ENCODE measurements at places on chromosomes 5 and 9.

DNA sequence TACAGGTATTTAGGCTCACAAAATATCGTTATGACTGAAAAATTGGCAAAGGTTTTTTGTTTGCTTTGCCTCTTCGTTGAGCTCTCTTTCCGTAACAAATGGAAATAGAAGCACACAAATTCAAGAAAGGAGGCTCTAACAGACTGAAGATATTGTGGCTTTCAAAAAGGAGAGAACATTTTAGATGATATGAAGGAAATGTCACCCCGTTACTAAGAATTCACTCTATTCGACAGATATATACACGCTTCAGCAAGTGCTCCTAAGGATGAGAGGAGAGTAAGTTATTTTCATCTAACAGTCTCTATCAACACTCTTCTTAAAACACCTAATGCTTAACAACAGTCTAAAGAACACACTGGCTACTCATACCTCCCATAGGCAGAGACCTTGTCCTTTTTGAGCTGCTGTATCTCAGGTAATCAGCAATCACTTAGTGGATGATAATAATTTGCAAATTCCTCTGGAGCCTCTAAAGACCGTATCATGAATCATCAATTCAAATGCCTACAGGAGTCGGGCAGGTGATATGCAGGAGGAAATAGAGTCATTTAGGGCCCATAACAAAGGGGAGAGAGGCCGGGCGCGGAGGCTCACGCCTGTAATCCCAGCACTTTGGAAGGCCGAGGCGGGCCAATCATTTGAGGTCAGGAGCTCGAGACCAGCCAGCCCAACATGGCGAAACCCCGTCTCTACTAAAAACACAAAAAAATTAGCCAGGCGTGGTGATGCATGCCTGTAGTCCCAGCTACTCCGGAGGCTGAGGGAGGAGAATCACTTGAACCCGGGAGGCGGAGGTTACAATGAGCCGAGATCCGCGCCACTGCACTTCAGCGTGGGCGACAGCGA, 1.4 kb upstream of the HSDL2 start:
- no peak for DNase-seq

- no peak for DNase-seq
Observed at GRCh38 chr9:2662496-2662895, 40.9 kb downstream of the VLDLR start.

- no peak for DNase-seq
Observed at GRCh38 chr5:118603278-118603677, 385.1 kb downstream of the DTWD2 start.

- no peak for DNase-seq
Observed at GRCh38 chr9:33170464-33171415, 3.6 kb upstream of the B4GALT1 start.

- DNase-seq: no peak
Observed at GRCh38 chr5:98968056-98968564, 39.3 kb upstream of the CHD1 start.

- no peak for DNase-seq
Observed at GRCh38 chr5:10617103-10617502, 53.2 kb downstream of the ANKRD33B start.

DNA sequence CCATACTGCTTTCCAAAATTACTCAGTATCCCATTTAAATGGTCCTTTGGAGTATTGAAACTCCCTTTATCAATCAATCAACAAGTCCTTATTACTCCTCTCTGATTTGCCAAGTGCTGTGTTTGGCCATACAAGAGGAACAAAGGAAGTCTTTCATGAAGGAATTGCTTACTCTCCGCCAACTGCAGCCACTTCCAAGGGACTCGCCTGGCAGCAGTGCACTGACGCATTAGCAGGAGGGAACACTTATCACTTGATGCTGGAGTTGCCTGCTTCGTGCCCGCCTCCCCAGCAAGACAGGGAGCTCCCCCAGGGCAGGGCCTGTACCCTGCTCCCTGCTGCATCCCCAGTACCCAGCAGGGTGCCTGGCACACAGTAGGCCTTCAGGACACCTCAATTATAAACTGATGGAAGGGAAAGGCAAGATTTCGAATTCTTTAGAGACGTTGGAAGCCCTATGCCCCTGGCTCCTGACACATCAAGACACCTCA, 97.9 kb downstream of the CRB2 start:
- no peak for DNase-seq

DNA sequence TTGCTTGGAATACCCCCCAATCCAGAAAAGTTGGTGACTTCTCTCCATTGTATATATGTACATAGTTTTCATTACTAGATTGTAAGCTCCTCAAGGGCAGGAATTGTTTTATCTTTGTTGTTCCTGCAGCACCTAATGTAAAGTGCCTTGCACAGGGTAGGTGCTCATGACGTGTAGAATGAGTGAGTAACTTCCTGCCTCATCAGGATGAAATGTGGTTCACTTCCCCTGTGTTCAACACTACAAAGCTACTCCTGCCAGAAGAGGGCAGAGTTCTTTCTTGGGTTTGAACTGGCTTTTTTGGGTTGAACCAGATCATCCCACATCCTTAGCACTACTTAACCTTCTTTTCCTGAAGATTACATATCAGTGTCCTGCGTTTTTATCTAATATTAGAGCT, 23.9 kb downstream of the GTF3C4 start:
- no peak for DNase-seq

DNA sequence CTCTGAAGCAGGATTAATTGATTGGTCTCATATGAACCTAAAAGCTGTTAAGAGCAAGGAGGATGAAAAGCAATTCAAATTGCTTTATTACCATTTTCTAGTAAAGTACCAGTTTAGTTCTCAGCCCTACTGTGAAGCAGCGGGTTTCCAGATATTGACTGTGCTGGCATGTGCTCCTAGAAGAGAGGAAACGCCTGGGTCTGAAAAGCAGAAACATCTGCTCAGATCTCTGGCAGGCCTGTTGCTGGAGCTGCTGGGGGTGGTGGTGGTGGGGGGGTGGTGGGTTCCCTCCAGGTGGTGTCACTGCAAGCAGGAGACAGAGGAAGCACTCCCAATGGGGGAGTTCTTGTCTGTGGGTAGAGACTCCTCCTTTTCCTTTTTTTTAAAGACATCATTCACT, 105.5 kb upstream of the ZNF462 start:
- no peak for DNase-seq

GRCh38 chr9:7394002-7394774, 405.4 kb downstream of the DMAC1 start:
- no peak for DNase-seq

- no peak for DNase-seq
Observed at GRCh38 chr9:130905125-130905901, 8.7 kb upstream of the QRFP start.

- no peak for DNase-seq
Observed at GRCh38 chr5:41629897-41630296, 119.5 kb upstream of the PLCXD3 start.

GRCh38 chr9:27545471-27545870, 15.9 kb upstream of the MOB3B start:
- no peak for DNase-seq

DNA sequence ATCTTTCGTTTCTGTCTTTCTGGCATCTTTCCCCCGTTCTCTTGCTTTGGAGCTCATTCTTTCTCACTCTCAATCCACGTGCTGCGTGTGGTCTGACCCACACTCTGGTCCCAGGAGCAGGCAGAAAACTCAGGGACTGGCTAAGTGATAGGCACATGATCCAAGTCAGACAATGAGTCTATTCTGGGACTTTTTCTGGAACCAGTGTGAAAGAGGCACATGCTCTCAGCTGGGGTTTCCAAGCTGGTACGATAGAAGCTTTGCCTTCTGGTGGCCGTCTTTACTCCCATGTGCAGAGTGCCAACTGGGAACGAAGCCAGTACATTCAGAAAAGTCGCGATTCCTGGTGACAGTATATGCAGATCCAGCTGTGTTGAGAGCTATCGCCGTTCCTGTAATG, 94.4 kb downstream of the PDZD2 start:
- no peak for DNase-seq

DNA sequence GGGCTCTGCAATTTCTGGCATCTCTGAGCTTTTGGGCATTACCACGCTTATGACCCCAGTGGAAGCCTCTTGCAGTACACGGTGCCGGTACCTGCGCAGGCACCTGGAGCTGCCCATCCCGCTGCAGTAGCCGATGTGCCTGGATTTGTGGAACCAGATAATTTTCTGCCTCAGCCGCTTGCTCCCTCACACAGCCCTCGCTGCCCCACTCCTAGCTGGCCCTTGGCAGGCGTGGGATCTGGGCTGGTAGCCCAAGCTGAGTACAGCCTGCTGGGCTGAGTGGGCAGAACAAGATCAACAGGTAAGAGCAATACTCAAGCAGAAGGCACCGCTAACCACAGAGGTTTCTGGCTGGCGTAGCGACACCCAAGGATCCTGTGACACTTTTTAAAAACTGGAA, 1808.8 kb upstream of the ACO1 start:
- DNase-seq: no peak

DNA sequence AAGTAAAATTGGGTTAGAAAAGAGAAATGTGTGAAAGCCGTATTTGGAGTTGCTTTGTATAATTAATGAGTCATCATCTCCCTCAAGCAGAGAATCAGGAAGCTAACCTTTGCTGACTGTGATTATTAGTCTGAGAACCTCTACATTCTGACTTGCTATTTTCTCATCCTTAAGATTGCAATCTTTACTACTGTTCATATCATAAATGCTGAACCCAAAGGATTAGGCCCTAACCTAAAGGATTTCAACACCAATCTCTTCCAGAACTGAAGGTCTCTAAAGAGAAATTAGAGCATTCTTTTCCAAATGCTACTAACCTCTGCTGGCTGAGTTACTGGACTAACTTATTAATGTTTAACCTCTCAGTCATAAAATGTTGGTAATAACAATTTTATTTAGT, 538.1 kb upstream of the MEF2C start:
- DNase-seq: no peak

GRCh38 chr5:95533106-95533505, 21.7 kb downstream of the SKIC3 start:
- no peak for DNase-seq

GRCh38 chr5:159095866-159096242, 3.9 kb downstream of the EBF1 start:
- no peak for DNase-seq

DNA sequence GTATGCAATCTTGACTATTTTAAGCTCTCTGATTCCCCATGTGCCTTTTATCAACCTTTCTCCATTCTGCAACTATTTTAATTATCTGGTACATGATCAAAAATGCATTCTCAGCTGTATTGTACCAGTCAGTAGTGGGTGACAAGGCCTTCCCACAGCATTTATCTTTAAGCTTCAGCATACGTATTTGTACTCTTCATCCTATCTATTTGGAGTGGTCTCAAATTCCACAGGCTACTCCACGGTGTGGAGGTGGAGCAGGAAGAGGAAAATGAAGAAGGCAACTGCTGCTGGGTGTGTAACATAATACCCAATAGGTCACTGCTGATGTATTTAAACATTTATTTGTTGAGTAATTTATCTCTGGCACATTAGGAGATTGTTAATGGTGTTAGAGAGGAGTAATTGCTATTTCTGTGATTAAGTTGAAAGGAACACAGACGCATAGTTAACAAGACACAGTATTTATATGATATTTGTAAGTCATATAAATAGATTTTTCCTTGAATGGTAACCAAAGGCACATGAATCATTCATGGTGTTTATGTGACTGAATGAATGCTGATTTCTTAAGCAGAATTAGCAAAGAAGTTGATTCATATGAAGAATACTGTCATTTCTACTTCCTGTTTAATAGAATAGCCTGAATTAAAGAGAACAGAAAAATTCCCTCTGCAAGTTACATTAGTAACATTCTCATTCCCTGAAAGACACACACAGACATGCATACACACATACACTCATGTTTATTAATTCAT, 153.8 kb upstream of the NR3C1 start:
- no peak for DNase-seq

DNA sequence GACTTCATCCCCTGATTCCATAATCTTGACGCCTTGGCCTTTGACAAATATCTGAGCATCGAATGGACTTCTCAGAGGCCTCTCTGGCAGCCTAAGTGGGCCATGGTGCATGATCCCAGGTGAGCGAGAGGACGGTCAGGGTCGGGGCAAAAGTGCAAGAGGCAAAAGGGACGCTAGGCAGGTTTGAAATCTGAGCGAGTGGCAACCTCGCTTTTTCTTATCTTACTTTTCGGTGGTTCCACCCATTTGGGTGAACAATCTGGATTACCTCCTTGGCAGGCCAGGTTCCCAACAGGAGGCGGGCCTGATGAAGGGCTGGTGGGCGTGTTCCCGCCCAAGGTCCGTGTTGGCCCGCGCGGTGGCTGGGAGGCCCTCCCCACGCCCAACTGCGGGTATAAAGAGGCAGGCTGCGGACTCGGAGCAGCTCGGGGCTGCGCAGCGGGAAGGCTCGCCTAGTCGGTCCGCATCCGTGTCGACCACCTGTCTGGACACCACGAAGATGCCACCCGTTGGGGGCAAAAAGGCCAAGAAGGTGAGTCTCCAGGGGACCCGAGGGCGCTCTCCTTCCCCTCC, at the start of gene BHMT:
TSS of gene BHMT (plus strand) at position 423 of the 573 bp plus-strand sequence. CDS start at position 500, 77 bp downstream.
- DNase-seq: no peak

DNA sequence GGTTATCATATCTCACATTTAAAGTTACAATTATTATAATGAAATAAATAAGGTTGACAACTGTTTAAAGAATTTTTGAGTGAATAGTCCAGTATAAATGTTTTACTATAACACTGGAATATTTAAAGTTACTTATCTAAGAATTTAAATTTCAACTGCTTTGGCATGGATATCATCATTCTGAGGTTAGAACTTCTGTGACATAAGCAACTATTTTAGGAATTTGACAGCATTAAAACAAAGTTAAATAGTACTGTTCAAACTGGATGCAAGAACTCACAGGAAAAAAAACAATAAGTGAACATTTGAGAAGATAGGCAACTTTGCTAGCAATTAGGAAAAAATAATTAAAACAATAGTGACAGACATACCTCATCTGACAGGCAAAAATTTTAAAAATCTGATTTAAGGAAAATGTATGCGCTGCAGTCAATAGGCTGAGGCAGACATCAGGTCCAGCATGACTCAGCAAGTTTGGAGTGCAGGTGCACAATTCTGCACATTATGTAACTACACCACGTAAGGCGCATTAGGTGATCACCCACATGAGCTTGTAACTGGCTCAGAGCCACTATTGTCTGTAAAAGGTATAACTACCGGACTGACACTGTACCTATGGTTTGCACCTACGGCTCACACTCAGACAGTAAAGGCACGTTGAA, 180.6 kb downstream of the PDE4D start:
- no peak for DNase-seq

All from GM12864 (cell line).